ENCODE measurements at places on chromosomes 2 and 18. TPM values are rescaled to one million over a fixed set of nuclear protein-coding genes. Genes with fewer than 3 reads are reported as not detected.

- peak; percentile 46 for DNase-seq
Observed at GRCh38 chr2:222982010-222982908, 69.7 kb upstream of the KCNE4 start.

The EFR3B gene
- total RNA-seq = 8.7 TPM

The MC4R gene
- not detected for total RNA-seq

- DNase-seq = no peak
Observed at GRCh38 chr2:46337208-46337994, 40.2 kb downstream of the EPAS1 start.

DNA sequence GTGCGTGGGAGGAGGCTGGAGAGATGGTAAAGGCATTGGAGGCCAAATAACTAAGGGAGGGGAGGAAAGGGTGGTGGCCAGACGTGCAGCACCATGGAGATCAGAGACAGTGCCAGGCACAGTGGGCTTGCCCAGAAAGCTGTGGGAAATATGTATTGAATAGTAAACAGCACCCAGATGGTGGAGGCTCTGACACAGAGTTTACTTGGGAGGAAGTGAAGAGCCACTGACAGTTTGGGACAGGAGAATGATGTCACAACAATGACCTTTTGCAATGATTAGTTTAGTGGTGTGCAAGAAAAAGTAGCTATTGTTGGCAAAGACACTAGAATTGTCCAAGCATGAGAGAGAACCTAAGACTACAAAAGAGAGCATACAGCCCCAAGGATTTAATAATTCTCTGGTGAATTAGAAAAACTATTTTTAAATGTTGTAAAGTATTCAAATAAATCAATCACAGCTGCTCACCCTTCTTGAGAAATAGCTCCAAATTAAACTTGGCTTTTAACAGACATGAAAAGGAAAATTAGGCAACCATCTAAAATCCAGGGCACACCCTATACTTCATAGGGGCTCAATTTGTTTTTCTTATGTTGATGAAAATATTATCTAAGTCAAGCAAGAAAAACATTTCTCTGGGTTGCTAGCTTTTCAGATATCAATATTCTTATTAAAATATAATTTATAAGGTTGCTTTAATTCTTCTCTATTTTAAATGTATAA lies 458.7 kb upstream of the HNRNPA3 start:
- peak; percentile 46 for DNase-seq

DNA sequence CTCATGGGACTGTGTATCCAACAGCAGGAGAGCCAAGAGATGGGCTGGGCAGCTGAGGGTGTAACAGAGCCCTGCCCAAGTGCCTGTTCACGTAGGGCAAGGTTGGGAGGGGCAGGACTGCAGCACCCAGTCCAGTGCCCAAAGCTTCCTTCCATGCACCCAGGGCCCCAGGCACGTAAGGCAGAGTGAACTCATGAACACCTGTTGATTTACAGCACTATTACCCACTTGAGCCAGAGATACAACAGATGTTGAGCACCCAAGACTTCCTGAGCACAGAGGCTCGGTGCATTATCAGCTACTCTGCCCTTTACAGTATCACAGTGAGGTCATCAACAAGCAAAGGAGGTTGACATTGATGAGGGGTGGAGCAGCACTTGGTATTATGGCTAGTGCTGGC lies 50.2 kb upstream of the FHL2 start:
- DNase-seq = no peak

GRCh38 chr2:175007510-175007909 lies 2.3 kb upstream of the CHN1 start:
- no peak for DNase-seq

The MAP3K19 gene
- total RNA-seq = not detected

The TMEM17 gene
- total RNA-seq = 1.3 TPM

- no peak for DNase-seq
Observed at GRCh38 chr2:126495189-126495588, 160.8 kb upstream of the GYPC start.

The POTEJ gene
- not detected for total RNA-seq

The SLC9A4 gene
- total RNA-seq = not detected

GRCh38 chr18:9616049-9616448 lies 1.7 kb upstream of the PPP4R1 start:
- DNase-seq = no peak

- no peak for DNase-seq
Observed at GRCh38 chr2:229417176-229417575, 146.1 kb upstream of the PID1 start.

DNA sequence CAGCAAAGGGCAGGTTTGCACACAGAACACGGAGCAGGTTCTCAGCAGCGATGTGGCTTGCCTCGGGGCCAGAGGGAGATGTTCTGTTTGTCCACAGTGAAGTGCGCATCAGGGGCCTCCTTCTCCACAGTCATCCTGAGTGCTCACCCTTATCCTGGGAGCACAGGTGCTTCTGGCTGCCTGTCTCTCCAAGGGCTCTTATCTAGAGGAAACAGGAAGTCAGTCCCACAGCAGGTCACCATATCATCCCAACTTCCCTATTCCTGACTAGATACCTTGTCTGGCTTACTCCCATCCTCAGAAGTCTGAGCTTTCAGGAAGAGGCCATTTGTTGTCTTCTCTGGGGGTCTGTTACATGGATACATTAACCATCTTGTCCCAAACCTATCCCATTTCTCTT lies at the start of gene CD207:
CD207 (minus strand) TSS at position 174 of the 400 bp plus-strand sequence; CDS start at position 134, 40 bp downstream.
- DNase-seq = no peak
